AG04449 (cell line): ENCODE measurements at places on chromosomes 11 and 22.

DNA sequence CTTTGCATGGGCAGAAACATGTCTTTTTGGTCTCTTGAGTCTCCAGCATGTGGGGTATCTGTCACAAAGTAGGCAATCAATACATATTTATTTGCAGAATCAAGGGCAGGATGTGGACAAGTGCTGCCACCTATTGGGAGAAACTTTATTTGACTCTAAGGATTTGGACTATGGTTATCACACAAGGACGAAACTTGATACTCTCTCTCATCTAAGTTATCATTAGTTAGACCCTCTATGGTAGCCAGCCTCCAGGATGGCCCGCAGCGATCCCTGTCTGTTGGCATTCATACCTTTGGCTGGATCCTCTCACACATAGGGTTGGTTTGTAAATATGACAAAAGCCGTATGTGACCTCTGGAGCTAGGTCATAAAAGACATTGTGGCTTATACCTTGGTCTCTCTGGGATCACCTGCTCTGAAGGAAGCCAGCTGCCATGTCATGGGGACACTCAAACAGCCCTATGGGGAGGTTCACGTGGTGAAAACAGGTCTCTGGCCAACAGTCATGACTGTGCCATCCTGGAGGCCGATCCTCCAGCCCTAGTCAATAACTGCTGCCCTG is 1.1 kb upstream of the FBXO7 start:
- no peak for DNase-seq

DNA sequence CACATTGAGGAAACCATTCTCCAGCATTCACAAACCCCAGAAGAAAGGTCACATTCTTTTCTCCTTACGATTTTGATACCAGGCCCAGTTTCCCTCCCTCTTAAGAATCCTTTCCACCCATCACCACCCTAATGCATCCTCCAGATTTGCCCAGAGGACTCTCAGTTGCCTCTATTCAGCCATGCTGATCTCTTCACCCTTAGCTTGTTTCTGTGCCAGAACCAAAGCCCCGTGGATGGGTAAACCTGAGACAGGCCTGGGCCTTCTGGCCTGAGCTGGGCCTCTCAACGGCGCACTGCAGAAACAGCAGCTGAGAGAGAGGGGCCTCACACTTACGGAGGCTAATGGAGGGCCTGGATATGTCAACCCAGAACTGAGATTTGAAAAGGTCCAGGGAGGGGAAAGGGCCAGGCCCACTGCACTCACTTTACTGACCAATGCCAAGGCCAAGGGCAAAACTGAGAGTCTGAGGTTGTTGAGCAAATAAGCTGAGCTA is 32.2 kb upstream of the OAF start:
- no peak for DNase-seq

DNA sequence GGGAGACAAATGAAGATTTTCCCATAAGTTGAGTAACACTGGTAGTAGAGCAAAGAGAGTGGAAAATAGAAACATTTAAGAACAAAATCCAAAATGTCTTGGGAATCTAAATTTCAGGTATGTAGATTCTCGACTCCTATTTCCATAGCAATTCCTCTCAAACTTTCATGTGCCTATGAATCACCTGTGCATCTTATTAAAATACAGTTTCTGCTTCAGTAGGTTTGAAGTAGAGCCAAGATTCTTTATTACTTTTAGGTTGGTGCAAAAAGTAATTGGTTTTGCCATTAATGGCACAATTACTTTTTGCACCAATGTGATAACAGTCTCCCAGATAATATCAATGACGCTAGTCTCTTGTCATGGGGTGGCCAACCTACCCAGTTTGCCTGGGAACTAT is 115.3 kb upstream of the SLC5A12 start:
- no peak for DNase-seq

- no peak for DNase-seq
These were observed 85.5 kb downstream of the ETS1 start for GRCh38 chr11:128501632-128502549.

GRCh38 chr11:119363081-119363850 is 16.8 kb upstream of the MFRP start:
- DNase-seq = no peak

GRCh38 chr22:47206666-47207218 is 444.3 kb downstream of the TBC1D22A start:
- no peak for DNase-seq

DNA sequence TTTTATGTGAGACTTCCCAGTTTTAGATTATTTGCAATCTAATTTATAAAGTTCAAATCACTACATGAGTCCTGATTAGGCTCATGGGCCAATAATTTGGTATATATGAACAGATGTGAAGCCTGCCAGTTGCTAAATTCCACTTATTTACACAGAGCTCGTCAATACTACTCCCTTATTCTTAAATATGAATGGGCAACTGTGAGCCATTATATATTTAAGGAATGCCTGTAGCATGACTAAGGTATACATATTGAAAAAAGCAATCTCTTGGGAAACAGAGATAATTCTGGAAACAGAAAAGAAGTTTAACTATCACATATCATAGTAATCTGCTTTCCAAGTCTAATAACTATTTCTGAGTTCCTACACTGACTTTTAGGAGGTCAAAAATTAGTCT is 27.0 kb downstream of the RBMXL2 start:
- peak; percentile 2 for DNase-seq

GRCh38 chr11:60918251-60918938 is 4.4 kb downstream of the TMEM109 start:
- no peak for DNase-seq

DNA sequence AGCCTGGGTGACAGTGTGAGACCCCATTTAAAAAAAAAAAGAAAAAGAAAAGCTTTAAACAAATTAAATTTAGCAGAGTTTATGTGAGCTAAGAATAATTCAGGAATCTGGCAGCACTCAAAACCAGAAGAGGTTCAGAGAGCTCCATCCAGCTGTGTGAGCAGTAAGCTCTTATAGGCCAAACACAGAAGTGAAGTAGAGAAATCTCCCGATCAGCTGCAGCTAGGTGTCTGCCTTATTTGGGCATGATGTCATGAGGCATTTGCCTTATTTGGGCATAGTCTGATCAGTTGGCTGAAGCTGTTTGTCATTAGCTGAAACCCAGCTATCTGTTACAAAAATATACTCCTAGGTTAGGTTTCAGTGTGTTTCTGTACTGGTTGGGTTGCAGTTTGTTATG is 8.2 kb downstream of the MS4A15 start:
- no peak for DNase-seq

DNA sequence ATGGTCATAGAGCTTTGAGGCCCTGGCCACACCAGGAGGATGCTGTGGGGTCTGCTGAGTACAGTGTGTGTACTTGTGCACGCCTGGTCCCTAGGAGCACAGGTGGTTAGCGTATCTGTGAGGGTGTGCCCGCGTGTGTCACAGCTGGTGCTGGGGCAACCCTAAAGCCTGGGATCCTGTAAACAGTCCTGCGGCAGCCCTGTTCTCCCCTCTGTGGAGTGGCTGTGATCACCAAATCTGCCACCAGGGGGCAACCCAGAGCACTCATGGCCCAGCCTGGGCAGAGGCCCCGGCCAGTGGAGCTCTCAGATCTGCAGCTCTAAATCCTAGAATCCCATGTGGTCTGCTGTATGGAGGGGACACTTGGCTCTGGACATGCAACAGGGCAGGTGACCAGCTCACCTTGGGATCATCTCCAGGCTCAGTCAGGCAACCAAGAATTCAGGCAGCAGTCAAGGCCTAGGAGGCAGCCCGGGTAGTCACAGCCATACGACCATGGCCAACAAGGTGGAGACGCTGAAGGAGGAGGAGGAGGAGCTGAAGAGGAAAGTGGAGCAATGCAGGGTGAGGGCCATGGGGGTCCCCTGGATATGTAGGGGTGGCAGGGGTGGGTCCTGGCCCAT is 3.9 kb downstream of the SH3BP1 start:
- no peak for DNase-seq
